ENCODE measurements at places on chromosomes 2 and 18. TPM values are rescaled to one million over a fixed set of nuclear protein-coding genes. Genes with fewer than 3 reads are reported as not detected.

The SLC4A3 gene
- total RNA-seq, result 2.0 TPM

The STK39 gene
- total RNA-seq, result 16.1 TPM

DNA sequence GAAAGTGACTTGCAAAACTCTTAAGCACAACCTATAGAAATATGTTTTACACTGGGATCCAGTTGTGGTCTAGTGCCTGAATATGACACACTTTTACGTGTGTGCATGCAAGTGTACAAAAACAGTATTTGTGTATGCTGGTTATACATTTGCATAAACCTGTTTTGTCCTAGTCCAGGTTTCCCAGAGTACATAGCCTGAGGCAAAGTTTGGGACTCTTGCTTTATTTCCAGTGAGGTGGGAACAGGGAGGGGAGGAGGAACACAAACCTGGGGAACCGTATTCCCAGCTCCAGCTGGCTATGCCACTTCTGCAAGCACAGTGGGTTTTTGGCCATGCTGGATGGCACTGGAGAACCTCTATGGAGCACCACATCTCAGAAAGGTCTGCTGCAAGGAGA, 481.1 kb upstream of the HS6ST1 start:
- DNase-seq, result no peak
- no peaks in the 10 kb centered on the region for H3K4me1 ChIP-seq
- H3K27ac ChIP-seq, result no peak overlapping the region
- H3K36me3 ChIP-seq, result no peaks in the 10 kb centered on the region

GRCh38 chr2:46776687-46777327, 138.8 kb downstream of the MCFD2 start:
- no peaks in the 10 kb centered on the region for H3K36me3 ChIP-seq
- H3K4me3 ChIP-seq, result no peak overlapping the region
- no peaks in the 10 kb centered on the region for H3K27me3 ChIP-seq
- H3K4me1 ChIP-seq, result no peaks in the 10 kb centered on the region

DNA sequence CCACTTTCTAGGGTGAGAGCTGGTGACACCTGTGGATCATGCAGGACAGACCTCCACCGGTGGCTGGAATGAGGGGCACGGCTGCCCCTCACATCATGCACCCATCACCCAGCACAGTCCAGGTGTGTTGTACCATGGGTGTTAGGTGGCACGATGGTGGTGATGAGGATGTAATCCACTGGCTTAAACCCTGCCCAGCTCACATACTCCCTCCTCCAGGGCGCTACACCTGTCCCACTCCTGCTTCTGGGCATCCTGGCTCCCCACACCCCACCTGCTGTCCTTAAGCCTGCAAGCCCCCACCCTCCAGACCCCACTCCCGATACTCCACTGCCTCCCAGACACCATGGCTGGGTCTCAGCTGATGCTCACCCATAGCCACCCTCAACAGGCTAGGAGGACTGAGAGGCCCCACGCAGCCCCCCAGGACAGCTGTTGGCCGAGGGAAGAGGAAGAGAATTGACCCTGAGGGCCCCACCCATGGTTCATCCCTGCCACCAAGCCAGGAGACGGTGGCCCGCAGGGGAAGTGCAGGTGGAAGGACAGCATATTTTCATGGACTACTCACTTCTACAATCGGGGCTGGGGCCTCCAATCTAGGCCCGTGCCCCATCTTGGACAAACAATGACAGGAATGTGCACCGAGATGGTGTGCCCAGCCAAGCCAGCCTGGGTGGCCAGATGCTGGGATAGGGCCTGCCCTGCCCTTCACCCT, 34.3 kb downstream of the MAL start:
- H3K27me3 ChIP-seq, result no peaks in the 10 kb centered on the region
- no peak overlapping the region for H3K27ac ChIP-seq
- no peaks in the 10 kb centered on the region for H3K4me1 ChIP-seq
- DNase-seq, result no peak

DNA sequence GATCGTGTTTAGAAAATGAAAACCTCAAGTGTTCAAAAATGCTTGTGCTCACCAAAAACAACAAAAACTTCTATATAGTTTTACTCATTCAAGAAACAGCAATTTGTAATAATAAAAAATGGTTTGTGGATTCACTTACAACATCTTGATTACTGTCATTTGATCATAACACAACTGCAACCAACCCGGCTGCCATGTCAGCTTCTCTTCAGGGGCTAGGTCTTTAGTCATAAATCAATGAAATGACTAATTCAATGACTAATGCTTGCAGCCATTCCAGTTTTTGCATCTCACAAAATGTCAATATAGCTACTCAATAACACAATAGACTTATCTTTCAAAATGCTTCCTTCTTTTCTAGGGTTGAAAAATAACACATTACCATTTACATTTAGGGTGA, 128.0 kb downstream of the OLA1 start:
- no peak overlapping the region for H3K4me3 ChIP-seq
- DNase-seq, result no peak
- no peaks in the 10 kb centered on the region for H3K27me3 ChIP-seq
- no peak overlapping the region for H3K27ac ChIP-seq
- no peaks in the 10 kb centered on the region for H3K36me3 ChIP-seq

DNA sequence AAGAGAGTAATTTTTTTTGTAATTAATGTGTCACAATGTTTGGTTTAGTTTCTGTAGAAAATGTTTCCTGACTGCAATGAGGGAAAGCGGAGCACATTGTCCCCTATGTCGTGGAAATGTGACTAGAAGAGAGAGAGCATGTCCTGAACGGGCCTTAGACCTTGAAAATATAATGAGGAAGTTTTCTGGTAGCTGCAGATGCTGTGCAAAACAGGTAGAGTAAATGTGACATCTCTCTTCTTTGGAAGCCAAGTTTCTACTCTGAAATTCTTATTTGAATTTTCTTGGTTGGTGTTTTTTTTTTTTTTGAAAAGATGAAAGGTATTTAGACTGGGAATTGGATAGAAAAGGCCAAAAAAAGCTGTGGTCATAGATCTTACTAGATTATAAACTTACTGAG, 20.0 kb downstream of the RNF138 start:
- H3K4me1 ChIP-seq, result no peaks in the 10 kb centered on the region
- no peak overlapping the region for H3K27ac ChIP-seq
- DNase-seq, result no peak

GRCh38 chr2:26202981-26203490, 30.1 kb downstream of the GAREM2 start:
- H3K4me3 ChIP-seq, result no peak overlapping the region
- H3K27me3 ChIP-seq, result no peaks in the 10 kb centered on the region
- no peak overlapping the region for H3K27ac ChIP-seq
- no peak for DNase-seq

DNA sequence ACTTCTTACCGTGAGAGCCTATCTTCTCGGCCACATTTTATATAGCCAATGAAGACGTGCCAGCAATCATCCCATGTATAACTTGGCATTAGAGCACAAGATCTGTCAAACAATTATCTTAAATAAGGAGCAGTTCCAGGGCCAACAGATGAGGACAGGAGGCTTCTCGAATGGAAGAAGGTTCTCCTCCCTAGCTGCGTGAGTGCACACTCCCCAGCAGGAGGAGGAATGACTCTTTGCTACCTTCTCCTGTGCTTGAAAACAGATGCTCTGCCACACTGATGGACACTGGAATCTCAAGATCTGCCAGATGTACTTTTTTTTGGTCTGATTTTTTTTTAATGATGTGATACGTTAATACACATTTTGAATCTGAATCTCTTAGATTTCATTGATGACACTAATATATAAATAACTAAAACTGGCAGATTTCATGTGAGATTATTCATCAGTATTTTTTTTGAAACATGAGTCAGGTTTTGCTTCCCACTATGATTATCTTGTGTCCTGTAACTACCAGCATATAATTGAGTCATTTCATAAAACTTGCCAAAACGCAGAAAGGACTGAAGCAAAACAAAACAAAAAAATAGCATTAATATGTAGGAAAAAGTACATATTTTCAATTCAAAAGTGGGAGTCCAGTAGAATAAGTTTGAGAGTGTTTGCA, 626 bp upstream of the VIT start:
- H3K27ac ChIP-seq, result no peak overlapping the region
- H3K4me3 ChIP-seq, result no peak overlapping the region
- H3K27me3 ChIP-seq, result no peaks in the 10 kb centered on the region
- H3K36me3 ChIP-seq, result no peaks in the 10 kb centered on the region

All from aorta (tissue), 5 donors.